Adipocyte (in vitro differentiated cells): ENCODE measurements at places on chromosomes 1 and 21.

DNA sequence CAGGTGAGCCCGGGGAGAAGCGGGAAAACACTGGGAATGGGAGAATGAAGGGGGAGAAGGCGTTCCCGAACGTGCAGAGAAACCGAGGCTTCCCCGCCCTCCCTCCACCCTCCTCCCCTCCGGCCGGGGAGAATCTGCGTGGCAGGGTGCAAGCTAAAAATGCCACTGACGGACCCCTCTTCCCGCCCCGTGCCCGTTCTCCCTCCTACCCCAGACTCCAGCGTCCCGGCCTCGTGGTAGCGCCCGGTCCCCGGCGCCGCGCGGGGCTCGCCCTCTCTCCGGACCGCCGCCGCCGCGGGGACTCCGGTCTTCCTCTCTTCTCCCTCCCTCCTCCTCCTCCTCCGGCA is 81.6 kb upstream of the AK4 start:
- no peak for DNase-seq

DNA sequence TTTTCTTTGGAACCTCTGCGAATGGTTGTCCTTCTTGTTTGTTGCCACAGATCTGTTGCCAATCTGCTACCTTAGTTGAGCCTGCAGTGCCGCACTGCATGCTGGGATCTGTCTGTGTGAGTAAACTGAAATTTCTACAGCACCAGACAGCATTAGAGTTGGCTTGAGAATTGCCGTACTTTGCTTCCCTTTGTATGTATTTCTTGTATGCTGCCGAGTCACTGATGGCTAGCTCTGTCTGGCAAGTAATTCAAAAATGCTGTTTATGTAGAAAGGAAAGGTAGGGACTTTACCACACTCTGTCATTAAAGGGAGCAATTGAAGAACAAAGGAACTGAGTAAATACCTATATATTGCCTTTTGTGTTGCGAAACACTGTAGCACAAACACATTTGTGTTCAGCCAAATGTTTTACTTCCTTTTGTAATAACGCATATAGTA is 857.4 kb downstream of the USP25 start:
- DNase-seq, result peak; percentile 59

DNA sequence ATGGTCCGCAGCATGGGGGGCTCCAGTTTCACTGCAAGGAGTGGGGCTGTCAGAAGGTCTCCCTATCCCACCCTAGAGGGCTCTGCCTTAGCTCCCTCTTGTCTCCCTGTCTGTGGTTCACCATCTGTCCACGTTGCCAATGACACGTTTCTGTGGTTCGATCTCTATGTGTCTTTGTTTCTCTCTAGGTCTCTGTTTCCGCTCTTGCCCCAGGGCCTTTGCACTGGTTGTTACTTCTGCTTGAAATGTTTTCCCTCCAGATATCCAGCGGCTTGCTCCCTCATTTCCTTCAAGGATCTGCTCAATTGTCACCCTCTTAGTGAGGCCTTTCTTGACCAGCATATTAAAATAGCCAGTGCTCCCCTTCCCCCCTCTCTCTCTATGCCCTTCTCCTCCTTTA is 8.5 kb upstream of the MRPS15 start:
- no peak for DNase-seq

GRCh38 chr1:170596701-170597100 is 64.7 kb downstream of the GORAB start:
- no peak for DNase-seq

DNA sequence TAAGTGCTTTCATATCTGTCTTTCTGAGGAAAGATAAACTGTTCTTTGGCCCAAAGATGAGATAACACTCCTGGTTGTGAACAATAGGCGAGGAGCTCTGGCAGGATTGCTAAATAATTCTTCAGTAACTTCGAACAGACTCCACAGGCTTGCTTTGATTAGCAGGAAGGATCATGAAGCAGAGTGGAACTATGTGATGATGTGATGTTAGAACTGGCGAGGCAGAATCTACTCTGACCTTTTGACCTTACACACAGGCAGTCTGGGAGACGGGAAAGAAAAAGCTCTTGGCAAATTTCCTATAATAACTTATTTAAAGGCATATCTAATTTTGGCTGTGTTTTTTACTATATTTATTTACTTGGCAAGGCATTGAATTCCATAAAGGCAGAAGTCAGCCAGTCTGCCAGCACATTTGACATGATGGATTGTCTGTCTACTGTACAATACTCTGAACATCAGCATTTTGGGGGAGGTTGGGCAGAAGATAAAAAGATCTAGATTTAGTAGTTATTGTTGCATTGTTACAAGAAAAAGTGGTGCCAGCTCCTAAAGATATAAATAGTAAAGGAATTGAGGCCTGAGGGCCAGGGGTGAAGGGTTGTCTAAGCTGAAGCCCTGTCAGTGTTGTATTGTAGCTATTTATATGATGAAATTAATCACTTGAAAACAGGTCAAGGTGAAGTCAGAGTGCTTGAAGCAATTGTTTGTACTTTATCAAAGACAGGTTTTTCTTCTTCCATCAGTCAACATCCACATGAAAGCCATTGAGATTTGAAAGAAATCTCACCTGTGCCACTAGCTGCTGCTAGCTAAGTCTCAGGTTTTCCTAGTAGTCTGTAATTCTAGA is 708.8 kb downstream of the LTN1 start:
- peak; percentile 87 for DNase-seq

DNA sequence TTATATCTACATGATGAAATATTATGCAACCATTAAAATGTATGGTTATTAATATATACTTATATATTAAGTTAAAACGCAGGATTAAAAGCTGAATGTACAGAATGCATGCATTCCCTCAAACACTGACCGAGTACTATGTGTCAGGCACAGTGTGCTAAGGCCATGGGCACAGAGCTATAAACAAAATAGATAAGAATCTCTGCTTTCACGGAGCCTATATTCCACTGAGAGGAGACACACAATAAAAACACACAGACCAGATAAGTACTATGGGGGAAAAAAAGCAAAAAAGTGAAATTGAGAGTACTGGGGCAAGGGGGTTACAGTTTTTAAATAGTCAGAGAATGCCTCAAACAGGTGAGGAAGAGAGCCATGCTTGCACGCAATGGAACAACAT is 62.7 kb downstream of the GPATCH2 start:
- no peak for DNase-seq

- no peak for DNase-seq
These were observed 101.7 kb upstream of the FMN2 start for GRCh38 chr1:239989990-239990389.

- no peak for DNase-seq
These were observed 21.8 kb downstream of the CAPN2 start for GRCh38 chr1:223733898-223734852.

DNA sequence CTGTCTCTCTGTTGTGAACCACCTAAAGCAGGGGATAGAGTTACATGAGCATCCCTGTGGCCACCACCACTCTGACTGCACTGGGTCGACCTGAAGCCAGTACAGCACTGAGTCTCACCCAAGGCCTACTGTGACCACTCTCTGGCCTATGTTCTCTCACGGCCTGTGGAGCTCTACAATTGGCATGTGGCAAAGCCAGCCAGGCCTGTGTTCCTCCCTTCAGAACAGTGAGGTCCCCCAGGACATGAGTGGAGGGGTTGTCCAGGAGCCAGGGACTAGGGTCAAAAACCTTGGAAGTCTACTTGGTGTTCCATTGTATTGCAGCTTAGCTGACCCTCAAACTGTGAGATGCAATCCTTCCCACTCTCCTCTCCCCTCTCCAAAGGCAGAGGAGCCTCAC is 42.7 kb upstream of the FMO3 start:
- no peak for DNase-seq

DNA sequence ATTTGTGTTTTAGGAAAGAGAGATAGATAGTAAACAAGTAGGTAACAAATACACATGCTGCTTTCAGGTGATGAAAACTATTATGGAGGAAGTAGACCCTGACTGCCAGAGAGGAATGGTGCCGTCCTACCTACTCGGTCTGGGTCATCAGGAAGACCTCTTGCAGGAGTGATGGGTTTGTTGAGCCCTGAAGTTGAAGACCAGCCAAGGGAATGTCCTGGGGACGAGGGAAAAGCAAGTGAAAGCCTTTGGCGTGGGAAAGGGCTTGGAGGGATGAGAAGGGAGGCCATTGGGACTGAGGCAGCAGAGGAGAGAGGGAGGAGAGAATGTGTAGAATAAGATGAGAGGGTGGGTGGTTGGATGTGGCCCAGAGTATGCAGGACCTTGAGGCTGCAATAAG is 379.5 kb upstream of the USP24 start:
- DNase-seq, result no peak

GRCh38 chr1:121586369-121587229 is 401.8 kb downstream of the SRGAP2C start:
- DNase-seq, result no peak

GRCh38 chr1:152145769-152146168 is 13.3 kb downstream of the RPTN start:
- DNase-seq, result no peak

DNA sequence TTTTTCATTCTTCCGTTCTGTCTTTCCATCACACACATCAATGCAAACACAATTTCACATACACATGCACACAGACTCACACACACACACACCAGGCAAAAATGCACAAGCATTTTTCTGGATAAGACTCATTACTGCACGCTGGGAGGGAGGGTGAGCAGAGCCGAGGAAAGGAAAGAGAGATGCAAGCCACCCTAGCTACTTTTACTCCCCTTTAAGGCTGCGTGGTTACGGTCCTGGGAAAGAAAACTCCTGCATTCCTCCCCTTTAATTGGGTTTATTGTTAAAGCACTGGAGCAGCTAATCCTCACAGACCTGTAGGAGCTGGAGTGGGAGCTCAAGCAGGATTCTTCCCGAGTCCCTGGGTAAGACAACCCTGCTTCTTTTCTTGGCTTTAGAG is at the start of gene CAMK1G:
CAMK1G (plus strand) TSS at position 307 of the 400 bp plus-strand sequence. CDS start 11,270 bp downstream, outside the sequence.
- DNase-seq, result peak; percentile 61

DNA sequence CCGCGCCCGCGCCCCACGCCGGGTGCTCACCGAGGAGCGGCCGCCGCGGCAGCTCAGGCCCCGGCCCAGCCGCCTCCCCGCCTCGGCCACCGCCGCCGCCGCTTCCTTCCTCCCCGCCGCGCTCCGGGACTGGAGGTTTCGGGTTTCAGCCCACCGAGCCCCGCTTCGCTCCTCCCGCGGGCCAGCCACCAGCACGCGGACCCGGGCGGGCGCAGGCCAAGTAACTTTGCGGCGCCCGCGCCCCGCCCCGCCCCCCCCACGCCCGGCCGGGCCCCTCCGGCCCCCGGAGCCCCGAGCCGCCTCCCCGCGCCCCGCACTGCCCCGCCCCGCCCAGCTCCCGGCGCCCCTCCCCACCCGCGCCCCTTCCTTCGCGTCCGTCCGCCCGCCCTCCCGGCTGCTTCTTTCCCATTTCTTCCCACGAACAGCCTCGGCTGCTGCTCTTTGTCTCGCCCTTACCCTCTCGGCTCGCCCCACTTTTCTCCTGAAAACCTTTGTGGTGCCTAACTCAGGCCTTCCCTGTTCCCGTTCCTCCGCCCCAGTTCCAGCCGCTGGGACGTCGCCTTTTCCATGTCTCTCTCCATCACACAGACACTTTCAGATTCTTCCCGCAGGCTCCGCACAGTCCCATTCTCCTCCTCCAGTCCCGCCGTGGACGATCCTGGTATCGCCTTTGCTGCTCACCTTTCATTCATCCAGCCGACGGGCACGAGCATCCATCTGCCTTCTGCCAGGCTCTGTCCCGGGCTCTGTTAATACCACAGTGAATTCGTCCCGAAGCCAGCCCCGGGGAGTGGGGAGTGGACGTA is at the start of gene GPR161:
GPR161 (minus strand) TSS at position 222 of the 806 bp plus-strand sequence. CDS start 32,080 bp downstream, outside the sequence.
- DNase-seq, result peak; percentile 91

DNA sequence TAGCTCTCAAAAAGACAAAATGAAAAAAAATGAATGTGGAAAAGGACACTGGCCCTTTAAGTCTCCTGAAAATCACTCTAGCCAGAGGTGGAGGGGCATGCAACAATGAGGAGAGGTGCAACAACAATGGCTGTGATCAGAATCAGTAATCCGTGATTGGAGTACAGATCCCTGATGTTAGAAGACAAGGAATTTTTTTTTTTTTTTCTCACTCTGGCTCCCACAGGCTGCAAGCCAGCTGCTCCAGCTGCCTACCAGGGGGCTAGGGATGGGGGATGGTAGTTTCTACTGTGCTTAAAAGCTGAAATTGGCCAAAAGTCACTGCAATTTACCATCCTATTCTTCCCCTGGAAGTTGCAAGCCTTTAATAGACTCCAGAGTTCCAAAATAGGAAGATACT is 54.5 kb downstream of the STYXL2 start:
- no peak for DNase-seq

DNA sequence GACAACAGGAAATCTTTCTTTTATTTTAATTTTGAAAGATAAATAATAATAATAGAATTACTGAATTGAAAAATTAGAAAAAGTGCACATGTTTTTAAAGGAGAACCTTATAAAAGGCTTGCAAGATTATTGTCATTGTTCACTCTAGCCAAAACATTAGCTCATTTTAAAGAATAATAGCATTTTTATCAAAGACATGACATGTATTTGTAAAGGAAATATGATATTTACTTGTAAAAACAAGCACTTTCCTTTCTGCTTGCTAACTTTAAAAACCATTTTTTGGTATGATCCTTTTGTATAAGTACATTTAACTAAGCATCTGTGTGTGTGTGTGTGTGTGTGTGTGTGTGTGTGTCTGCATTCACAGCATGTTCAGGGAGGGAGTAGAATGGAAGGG is 156.3 kb upstream of the C1orf87 start:
- DNase-seq, result no peak

DNA sequence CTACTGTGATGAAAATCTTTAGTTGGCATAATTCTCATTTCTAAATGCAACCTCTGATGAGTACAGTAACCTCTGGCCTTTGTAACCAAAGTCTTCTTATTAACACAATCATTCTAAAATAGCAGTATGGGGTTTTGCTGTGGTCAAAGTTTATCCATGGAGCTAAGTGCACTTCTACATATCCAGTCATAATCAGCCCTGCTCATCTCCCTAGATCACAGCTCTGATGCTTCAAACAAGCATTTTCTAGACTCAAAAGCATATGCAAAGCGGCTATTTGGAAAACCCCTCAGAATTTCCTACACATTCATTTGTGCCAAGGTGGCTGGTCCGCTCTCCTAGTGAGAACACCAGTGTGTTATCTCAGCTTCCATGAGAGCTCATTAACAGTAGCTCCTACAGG is 418.6 kb downstream of the MRPL39 start:
- no peak for DNase-seq

DNA sequence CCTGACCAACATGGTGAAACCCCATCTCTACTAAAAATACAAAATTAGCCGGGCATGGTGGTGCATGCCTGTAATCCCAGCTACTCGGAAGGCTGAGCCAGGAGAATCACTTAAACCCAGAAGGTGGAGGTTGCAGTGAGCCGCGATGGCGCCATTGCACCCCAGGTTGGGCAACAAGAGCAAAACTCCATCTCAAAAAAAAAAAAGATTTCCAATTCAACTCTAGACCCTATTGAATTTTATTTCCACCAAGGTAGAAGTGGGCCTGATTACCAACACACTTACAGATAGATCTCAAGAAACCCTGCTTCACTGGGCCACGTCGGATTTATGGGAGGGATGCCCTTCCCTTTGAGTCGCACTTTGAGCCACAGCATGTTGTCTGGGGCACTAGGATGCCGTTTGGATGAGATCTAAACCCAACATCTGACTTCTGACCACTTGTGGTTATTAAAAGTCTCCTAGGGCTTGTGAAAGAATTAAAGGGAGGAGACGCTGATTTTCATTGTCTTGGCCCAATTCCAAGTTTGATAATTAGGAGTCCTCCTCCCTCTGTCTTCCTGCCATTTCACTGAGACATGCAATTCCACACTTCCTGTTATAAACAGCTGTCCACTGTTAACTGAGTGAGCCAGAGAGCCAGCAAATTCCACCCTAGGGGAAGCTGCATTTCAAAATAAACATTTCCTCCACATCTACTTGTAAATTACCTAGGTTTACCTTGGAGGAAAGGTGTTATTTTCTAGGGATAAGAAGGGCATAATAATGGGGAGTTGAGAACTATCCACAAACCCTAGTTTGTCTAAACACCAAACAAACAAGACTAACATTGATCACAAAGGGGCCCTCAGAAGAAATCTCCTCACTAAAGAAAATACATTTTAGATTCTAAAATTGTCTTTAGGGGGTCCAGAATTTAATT is 5.2 kb upstream of the RERE start:
- DNase-seq, result peak; percentile 86
